Naive B cell (primary cell): ENCODE measurements at places on chromosomes 1 and 21.

DNA sequence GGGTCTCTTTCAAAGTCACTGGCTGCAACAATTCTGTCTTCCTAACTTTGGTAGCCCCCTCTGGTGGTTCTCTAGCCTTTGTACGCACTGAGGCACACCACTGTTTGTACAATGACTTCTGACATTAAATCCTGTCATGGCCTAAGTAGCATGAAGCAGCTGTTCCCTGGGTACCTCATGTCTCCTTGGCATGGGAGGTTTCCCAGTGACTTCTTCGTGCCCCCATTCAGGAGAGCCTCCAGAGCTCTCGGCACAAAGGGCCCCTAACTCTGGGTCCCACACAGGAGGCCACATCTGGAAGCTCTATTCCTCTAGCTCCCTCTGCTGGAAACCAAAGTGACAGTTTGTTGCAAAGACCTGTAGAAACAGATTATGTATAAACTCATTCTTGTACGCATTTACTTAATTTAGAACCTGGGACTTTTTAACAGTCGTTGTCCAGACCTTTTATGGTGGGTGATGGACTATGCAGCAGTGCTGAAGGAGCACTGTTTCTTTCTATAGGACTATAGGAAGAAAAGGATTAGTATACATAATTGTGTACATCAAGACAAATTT, 13.4 kb downstream of the SWT1 start:
- DNase-seq, result peak; percentile 62

- DNase-seq, result no peak
These were observed 79.7 kb downstream of the KIF26B start for GRCh38 chr1:245234217-245235081.

DNA sequence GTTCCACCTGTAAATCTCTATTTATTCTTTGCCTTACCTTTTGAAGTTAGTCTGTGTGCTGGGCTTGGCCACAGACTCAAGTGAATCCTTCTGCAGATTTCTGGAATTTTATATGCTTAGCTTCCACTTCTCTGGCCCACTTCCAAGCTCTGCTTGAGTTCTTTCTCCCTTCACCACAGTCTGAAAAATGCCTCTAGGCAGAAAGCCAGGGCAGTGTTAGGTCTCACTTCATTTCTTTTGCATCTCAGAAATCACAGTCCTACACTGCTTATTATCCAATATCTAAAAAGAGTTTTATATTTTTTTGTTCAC, 48.9 kb downstream of the INKA2 start:
- no peak for DNase-seq

DNA sequence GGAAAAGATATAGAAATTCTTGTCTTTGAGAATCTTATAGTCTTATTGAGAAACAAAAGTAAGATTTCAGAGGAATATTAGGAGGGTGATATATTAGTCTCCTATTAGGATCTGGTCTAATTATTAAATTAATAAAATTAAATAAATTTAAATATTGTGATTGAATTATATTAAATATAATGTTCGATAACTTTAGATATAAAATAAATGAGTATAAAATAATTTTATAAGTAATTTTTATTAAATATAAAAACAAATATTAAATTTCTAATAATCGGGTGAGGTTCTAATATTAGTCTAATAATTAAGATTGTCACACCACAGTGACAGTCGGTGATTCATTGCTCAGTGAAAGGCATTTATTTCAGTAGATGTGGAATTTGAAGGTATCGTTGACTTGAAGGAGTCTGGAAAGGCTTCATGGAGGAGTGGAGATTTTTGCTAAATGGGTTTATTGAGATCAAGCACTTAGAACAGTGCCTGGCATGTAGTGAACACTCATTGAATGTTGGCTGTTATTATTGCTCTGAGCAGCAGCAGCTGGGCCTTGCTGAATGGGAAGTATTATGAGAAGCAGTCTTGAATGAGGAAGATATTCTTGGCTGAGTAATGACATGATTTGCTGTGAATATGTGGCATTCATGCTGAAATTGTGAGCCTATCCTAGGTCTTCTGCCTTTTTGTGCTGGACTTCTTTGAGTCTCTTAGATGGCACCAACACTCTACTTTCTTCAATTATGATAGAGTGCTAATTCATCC, 74.6 kb downstream of the USP25 start:
- no peak for DNase-seq

DNA sequence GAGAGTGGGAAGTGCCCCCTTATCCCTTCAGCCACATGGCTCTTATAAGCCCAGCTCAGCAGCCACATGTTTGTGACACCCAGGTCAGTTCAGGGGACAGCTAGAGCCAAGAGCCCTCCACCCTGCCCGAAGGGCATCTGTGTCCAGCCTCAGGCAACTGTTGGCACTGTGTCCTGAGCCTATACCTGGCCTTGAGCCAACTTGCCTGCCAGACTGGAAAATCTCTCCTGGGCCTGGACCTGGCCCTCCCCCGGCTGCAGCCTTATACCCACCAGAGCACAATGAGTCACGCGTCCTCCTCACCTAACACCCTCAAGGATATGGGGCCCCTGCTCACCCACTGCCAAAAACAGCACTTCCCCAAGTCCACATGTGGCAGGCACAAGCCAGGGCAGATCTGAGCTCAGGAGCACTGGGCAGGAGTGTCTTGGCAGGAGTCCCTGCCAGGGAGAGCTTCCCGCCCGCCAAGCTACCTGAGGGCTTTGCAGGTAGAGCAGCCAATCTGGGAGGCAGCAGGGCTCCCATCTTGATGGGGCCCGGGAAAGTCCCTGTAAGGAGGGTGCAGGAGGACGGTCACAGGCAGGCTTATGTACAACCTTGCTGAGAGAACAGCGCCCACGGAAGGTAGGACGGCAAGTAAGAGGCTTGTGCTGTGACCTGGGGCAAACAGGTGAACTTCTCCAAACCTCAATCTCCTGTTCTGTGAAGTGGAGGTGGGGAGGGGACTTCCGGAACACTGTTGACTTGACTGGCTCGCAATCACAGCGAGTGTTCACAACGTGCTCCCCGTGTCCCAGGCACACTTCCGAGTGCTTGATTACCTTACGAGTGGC, 19.8 kb upstream of the HSPG2 start:
- no peak for DNase-seq

DNA sequence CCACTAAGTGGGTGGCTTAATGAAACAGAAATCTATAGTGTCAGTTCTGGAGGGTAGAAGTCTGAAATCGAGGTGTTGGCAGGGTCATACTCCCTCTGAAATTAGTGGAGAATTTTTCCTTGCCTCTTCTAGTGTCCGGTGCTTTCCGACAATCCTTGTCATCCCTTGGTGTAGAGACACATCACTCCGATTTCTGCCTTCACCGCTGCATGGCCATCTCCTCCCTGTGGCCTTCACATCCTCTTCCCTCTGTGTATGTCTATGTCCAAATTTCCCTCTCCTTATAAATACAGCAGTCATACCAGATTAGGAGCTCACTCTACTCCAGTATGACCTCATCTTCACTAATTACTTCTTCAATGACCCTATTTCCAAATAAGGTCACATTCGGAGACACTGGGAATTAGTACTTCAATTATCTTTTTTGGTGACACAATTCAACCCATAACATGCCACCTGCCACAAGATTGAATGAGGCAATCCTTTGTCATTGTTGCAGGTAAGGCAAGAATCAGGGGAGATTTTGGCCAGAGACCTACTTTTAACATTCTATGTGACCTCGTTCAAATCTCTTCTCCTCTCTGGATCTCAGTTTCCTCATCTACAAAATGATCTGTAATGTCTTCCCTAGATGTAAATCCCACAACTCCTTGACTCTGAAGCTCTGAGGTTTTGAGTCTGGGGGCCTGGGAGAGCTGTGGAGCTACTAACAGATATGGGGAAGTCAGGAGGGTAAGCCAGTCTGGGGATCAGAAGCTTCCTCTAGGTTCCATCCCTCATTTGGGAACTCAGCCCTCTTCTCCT, 16.1 kb downstream of the NAV1 start:
- no peak for DNase-seq

GRCh38 chr1:1683104-1683905, 9.3 kb downstream of the SLC35E2B start:
- DNase-seq, result no peak

DNA sequence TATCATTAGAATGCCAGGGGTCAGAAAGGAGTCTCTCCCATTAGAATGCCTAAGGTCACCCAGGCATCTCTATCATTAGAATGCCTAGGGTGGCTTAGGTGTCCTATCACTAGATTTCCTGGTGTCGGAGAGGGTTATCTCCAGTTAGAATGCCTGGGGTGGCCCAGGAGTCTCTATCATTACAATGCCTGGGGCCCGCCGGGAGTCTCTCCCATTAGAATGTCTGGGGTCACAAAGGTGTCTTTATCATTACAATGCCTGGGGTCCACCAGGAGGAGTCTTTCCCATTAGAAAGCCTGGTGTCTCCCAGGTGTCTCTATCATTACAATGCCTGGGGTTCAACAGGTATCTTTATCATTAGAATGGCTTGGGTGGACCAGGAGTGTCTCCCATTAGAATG, 56.2 kb downstream of the RNF187 start:
- DNase-seq, result no peak

DNA sequence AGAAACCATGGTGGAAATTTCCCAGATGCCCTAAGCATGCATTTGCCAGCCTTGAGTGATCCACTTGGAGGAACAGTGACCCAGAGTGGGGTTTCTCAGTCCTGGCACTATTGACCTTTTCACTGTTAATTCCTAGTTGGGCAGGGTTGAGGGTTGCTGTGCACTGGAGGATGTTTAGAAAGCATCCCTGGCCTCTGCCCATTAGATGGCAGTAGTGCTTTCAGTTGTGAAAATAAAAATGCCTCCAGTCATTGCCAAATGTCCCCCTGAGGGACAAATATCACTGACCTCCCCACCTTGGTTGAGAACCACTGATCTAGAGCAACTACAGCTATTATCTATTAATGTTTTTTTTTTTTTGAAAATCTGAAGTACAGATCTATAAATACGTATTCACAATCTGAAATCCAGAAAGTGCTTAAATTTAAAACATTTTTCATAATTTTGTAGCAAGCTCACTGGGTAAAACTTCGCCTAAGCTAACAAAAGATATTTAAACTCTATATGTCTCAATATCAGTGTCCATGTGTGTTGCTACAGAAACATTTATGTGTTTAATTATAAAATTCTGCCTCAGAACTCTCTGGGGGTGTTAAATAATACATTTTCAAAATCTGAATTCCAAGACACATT, 27.3 kb downstream of the F3 start:
- no peak for DNase-seq

DNA sequence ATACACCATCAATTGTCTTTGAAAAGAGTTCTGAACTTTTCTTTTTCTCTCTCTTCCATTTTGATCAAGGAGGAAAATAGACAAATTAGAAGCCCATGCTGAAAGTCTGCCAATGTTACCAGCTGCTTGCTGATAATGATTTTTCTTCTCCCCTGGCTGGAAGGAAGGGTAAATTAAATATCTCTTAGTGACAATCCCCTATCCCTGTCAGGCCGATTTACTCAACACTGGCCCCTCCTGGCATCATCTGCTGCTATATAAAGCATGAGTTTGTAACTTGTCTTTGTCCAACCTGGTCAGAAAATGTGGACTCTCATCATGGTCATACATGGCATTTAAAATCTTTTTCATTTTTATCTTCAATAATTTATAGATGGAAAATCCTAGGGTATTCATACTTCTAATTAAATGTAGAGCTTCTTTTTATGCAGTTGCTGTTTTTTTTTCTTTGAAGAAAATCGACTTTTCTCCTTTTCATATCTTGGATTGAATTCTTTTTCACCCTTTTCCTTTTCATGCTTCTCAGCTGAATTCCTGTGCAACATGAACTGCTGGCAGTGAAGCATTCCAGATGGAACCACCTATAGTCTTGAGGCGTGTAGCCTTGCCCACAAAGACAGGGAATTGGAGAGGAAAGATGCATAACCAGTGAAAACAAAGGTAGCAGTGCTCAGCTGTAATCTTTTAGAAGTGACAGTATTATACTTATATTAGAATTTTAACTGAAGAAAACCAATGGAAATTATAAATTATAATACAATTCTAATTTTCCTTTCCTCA, 214.7 kb upstream of the PTGFR start:
- DNase-seq, result no peak

- DNase-seq, result no peak
These were observed 121.0 kb upstream of the C1orf105 start for GRCh38 chr1:172299515-172299914.

GRCh38 chr1:223748405-223748772, 36.0 kb downstream of the CAPN2 start:
- no peak for DNase-seq

- DNase-seq, result no peak
These were observed 109.0 kb downstream of the CACNA1E start for GRCh38 chr1:181592255-181592859.

DNA sequence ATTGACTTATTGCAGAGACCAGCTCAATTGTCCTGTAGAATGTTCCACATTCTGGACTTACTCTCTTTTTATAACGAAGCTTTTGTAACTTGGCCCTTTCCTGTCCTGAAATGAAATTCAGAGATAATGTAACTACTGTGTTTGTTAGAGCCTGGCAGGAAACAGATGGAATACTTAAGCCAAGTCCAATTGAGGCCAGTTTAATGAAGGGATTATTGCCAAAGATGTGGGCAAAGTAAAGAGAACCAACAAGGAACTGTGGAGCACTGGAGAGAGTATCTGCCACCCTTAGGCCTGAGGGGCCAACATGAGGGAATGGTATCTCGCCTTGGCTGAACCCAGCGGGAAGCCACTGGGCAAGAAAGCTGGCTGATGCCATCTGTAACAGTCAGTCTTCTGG, 32.9 kb downstream of the MFSD2A start:
- no peak for DNase-seq

GRCh38 chr1:47104816-47105215, 32.4 kb upstream of the CYP4A22 start:
- DNase-seq, result no peak

- no peak for DNase-seq
These were observed 43.7 kb upstream of the NFASC start for GRCh38 chr1:204826970-204827369.

DNA sequence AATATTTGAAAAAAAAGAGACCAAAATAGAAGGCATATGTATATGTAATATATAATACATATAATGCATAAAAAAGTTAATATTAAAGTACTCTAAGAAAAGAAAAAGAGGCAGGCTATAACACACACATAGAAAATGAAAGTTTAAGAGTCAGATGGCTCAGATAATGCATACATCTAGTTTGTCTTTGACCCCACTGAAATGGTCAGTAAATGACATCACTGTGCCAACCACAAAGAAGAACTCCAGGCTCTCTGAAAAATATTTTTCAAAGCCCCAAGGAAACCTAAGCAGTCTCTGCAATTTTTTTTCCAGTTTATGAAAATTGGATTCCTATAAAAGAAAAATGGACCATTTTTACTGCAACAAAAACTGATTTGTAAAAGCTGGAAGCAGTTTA, 55.4 kb upstream of the SCYL3 start:
- no peak for DNase-seq

- peak; percentile 32 for DNase-seq
These were observed 12.2 kb upstream of the GPR161 start for GRCh38 chr1:168148916-168149315.

GRCh38 chr1:230087028-230087716, 20.1 kb downstream of the GALNT2 start:
- no peak for DNase-seq

GRCh38 chr1:24972915-24973242, 42.8 kb upstream of the RUNX3 start:
- DNase-seq, result no peak
